HCT116 (cell line): ENCODE measurements at places on chromosomes 7 and 10. TPM values are rescaled to one million over a fixed set of nuclear protein-coding genes. Genes with fewer than 3 reads are reported as not detected.
A peak's percentile ranks its signal among the peaks of the same experiment; 100 is the strongest.

DRGX gene
- not detected for total RNA-seq

LRGUK gene
- 0.49 TPM for total RNA-seq

SLC18A3 gene
- total RNA-seq: not detected

CH25H gene
- total RNA-seq: not detected

CACNB2 gene
- 0.71 TPM for total RNA-seq

GRCh38 chr10:88728107-88728763 is 22.2 kb downstream of the LIPK start:
- no peaks in the 10 kb centered on the region for H3K4me1 ChIP-seq
- no peaks in the 10 kb centered on the region for H3K27me3 ChIP-seq
- DNase-seq: peak; percentile 54
- H3K27ac ChIP-seq: no peak overlapping the region
- no peaks in the 10 kb centered on the region for H3K36me3 ChIP-seq

DNA sequence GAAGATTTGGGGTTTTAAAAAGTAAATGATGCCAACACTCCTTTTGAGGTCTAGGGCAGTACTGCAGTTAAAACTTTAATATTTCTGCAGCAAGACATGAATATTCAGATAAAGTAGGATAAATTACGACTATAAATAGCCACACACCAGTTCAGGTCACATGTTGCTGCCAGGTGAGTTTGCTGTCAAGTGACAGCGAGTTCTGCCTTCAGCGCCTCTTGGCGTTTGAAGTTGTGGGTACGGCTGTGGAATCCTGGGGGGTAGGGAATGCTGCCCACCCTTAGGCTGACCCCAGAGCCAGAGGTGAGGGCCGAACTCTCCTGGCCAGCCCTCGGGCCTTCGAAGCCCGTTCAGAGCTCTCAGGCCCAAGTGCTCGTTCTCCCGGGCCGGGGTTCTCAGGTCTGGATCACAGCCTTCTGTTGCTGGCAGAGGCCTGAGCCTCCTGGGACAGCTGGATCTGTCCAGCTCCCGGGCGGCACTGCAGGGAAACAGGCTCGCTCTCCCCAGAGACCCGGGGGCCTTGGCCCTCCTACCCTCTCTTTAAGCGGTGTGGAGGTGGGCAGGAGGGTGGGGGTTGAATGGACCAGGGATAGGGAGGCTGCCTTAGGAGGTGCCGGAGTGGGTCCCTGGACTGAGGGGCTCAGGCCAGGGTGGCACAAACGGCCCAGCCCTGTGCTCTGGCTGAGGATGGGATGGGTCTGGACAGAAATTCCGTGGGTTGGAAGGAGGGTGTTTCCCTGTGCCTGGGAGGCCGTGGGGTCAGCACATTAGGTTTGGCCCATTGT is 5.4 kb downstream of the BRI3 start:
- peaks cover 70% of the 10 kb centered on the region for H3K4me1 ChIP-seq
- no peak for DNase-seq
- H3K4me3 ChIP-seq: no peak overlapping the region
- no peaks in the 10 kb centered on the region for H3K27me3 ChIP-seq
- no peaks in the 10 kb centered on the region; the same call in 1 of the 2 replicates for H3K36me3 ChIP-seq
- peak overlapping the region; percentile 68 for H3K27ac ChIP-seq

- no peaks in the 10 kb centered on the region; the same call in 1 of the 2 replicates for H3K27me3 ChIP-seq
- H3K36me3 ChIP-seq: no peaks in the 10 kb centered on the region
- H3K27ac ChIP-seq: no peak overlapping the region
- no peaks in the 10 kb centered on the region for H3K4me1 ChIP-seq
- H3K4me3 ChIP-seq: no peak overlapping the region
Measured at GRCh38 chr7:48170506-48170905, 752 bp upstream of the ABCA13 start.

DNA sequence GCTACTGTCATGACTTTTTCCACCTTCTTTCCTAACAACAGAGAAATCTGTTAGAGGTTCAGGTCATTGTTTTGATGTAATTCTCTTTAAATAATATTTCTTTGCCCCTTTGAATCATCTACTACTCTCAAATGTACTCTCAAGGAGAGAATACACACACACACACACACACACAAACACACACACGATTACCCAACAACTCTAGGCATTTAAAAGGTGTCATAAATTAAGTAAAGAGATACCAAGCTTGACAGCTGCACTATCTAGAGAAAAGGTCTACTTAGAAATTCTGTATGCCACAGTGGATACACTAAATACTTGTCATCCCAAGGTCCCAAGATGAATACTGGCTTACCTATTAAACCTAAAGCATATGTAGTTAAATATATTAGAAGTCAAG is 4.8 kb downstream of the PANK1 start:
- H3K4me3 ChIP-seq: no peak overlapping the region
- H3K27me3 ChIP-seq: no peaks in the 10 kb centered on the region
- no peak for DNase-seq

DNA sequence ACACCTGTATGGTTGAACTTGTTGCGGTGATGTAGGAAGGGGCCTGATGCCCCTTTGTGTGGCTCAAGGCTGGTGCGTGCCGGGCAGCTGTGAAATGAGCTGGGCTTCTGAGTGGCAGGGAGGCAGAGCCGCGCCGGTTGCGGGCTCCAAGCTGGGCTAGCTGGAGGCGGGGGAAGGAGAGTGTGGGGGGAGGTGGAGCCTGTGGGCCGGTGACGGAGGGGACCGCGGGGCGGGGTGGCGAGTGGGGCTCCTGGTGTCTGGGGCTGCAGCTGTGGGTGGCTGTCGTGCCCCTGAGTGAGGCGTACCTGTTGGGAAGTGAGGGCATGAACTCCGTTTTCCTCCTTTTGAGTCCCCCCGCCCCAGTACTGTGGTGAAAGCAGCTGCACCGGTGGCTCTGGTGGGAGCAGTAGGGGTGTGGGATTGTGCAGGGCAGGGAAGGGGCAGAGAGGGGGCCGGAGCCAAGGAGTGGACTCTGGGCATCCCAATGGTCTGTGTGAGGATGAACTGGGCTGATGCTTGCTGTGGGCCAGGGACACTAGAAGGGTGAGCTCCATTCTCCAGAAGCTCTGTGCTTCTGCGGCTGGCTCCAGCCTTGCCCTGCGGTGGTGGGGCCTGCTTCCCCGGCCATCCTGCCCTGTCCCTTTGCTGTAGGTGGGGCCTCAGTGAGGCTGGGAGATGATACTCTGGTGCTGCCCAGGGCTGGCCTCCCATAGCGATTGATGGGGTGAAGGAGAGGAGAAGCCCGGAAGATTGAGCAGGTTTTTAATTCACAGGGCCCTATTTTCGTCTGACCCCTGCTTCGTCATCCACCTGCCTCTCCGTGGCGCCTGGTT is 41.7 kb downstream of the INPP5A start:
- no peaks in the 10 kb centered on the region for H3K27me3 ChIP-seq
- DNase-seq: no peak
- no peak overlapping the region for H3K4me3 ChIP-seq

GRCh38 chr10:114970515-114970914 is 32.5 kb downstream of the TRUB1 start:
- H3K4me3 ChIP-seq: no peak overlapping the region
- H3K27me3 ChIP-seq: no peaks in the 10 kb centered on the region
- no peaks in the 10 kb centered on the region for H3K4me1 ChIP-seq
- no peaks in the 10 kb centered on the region for H3K36me3 ChIP-seq

- H3K36me3 ChIP-seq: no peaks in the 10 kb centered on the region
- no peaks in the 10 kb centered on the region for H3K27me3 ChIP-seq
- H3K4me3 ChIP-seq: no peak overlapping the region
- no peak for DNase-seq
Measured at GRCh38 chr10:15344876-15345285, 26.2 kb downstream of the FAM171A1 start.

DNA sequence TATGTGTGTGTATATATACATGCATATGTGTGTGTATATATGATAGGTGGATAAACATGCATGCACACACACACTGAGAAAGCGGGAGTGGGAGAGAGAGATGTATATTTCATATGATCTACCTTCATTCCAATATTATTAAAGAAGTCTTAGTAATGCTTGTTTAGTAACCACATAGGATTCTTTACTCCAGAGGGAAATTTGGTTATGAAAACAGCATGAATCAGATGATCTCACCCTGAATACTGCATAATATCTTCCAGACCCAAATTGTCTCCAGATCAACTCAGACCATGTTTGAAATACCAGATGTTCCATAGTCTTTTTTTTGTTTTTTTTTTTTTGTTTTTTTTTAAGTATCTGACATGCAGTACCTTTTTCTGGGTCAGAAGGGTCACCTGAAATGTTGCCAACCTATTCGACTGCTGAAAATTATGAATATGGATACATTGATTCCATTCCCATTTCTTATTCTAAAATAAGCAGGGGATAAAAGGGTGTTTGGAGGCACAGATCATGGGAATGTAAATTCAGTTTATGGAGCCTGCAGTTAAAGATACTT is 17.4 kb downstream of the TES start:
- peaks cover 41% of the 10 kb centered on the region for H3K4me1 ChIP-seq
- no peak overlapping the region for H3K27ac ChIP-seq
- no peak overlapping the region for H3K4me3 ChIP-seq
- H3K27me3 ChIP-seq: no peaks in the 10 kb centered on the region
- no peaks in the 10 kb centered on the region for H3K36me3 ChIP-seq

DNA sequence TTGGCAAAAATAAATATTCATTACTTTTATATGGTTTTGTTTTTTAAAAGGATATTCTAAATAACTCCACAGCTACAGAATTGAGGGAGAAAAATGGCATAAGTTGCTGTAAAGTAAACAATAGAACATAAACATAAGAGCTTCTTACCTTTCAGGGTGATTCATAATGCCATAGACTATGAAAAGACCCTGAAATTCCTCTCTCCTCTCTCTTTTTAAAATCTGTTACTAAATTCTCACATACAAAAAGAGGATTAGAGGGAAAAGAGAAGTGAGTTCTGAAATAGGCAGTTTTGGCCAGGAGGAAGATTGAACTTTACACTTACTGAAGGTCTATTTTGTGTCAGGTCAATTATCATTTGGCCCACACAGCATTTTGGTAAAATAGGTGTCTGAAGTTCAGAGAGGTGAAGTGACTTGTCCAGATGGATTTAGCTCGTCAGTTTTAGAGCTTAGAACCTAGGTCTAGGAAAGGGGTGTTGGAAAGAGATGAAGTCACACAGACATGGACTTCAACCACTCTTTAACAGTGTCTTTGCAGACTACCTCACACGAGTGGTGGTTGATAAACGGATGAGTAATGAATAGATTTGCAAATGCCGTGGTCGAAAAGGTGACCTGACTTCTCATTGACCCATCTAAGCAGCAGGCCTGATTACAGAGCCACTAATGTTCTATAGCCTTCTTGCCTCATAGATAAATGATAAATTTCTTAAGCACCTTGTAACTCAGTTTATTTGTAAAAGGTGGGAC is 190.6 kb upstream of the CCDC6 start:
- H3K27ac ChIP-seq: no peak overlapping the region
- peaks cover 4% of the 10 kb centered on the region; the same call in 1 of the 2 replicates for H3K4me1 ChIP-seq
- no peaks in the 10 kb centered on the region for H3K27me3 ChIP-seq
- no peak overlapping the region for H3K4me3 ChIP-seq
- H3K36me3 ChIP-seq: no peaks in the 10 kb centered on the region
- no peak for DNase-seq

- no peaks in the 10 kb centered on the region; the same call in 1 of the 2 replicates for H3K36me3 ChIP-seq
- H3K4me3 ChIP-seq: no peak overlapping the region
- no peaks in the 10 kb centered on the region for H3K27me3 ChIP-seq
Measured at GRCh38 chr7:157007470-157008066, 2.9 kb downstream of the MNX1 start.

DNA sequence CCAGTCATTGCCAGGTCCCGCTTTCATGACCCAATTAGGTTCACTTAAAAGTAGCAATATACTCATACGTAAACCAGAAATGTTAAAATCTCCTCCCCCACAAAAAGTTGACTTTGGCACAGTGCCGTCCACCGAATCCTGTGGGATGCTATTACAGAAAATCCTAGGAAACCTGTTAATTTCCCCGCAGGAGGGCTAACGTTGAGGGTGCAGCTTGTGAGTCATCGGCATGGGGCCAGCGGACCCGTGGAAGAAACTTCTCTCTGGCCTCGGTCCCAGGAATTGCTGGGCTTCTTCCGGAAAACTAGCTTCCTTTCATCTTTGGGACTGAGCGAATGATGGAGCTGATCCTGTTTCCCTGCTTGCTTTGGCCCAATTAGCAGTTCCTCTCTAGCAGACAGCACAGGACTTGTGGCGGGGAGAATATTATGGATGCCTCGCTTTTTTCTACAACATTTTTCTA is 13.5 kb downstream of the CRYGN start:
- DNase-seq: peak; percentile 60
- H3K27ac ChIP-seq: peak overlapping the region; percentile 87
- H3K27me3 ChIP-seq: no peaks in the 10 kb centered on the region
- peaks cover 51% of the 10 kb centered on the region for H3K4me1 ChIP-seq

DNA sequence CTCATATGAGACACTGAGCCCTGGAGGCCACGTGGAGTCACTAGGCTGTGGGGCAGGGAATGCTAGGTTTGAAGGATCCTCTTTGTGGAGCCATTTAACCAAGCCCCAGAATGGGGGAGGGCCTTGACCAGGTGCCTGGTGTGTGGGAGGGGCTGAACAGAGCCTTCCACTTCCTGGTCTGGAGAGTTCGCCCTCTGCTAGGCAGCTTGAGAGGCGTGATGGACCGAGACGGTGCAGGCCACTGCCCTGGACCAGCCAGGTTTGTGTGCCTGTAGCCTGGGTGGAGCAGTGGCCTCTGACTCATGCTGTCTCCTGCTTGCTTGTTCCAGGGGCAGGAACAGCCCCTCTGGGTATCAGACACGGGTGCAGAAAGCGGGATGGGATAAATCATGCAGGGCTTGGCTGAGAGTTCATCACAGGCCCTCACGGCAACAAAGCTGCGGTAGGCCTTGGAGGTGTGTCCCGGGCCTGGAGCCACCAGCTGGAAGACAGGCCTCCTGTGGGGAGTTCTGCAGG is 27.4 kb downstream of the ADAMTS14 start:
- H3K27ac ChIP-seq: peak overlapping the region; percentile 34; the same call in 1 of the 2 replicates
- H3K4me1 ChIP-seq: peaks cover 9% of the 10 kb centered on the region
- H3K4me3 ChIP-seq: no peak overlapping the region
- no peak for DNase-seq
- H3K27me3 ChIP-seq: no peaks in the 10 kb centered on the region
- H3K36me3 ChIP-seq: 0 out of 2 replicates have a peak, but pooled peaks cover 3% of the 10 kb centered on the region

- no peaks in the 10 kb centered on the region for H3K4me1 ChIP-seq
- H3K4me3 ChIP-seq: no peak overlapping the region
- no peaks in the 10 kb centered on the region for H3K27me3 ChIP-seq
- DNase-seq: no peak
Measured at GRCh38 chr10:78065611-78066010, 31.9 kb downstream of the RPS24 start.

- no peaks in the 10 kb centered on the region for H3K36me3 ChIP-seq
- H3K27ac ChIP-seq: no peak overlapping the region
- no peak overlapping the region for H3K4me3 ChIP-seq
- no peak for DNase-seq
Measured at GRCh38 chr7:156014201-156014600, 201.9 kb upstream of the SHH start.
